ENCODE measurements at places on chromosomes 12 and 14.

GRCh38 chr14:70934084-70934483 lies 26.8 kb downstream of the PCNX1 start:
- DNase-seq = no peak

GRCh38 chr12:25236190-25236589 lies 14.5 kb downstream of the KRAS start:
- no peak for DNase-seq

DNA sequence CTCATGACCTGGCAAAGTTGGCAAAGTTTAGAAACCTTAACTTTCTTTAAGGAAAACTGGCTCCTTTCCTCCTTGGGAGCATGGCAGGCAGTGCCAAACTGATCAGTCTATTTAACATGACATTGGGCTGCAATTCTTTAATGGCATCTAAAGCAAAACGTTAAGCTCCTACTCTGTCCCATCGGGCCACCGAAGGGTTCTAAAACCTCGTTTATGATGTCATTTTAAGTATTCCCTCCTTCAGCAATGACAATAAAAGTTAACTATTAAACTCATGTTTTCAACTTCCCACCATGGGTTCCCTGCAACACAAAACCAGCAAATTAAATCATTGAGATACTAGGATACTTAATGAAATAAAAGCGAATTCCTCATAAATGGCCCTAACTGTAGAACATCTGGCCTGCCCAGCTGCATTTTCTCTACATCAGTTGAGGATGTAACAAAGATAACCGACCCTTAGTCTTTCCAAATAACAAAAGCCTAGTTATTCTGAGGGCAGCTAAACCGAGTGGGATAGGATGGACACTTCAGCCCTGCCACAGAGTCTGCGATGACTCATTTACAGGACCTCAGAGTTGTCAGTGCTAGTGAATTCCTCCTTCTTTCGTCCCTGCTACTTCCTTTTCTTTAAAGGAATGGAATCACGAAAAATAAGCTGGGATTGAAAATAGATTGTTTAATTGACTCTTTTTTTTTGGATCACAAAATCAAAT lies 34.5 kb upstream of the RIC8B start:
- DNase-seq = no peak

DNA sequence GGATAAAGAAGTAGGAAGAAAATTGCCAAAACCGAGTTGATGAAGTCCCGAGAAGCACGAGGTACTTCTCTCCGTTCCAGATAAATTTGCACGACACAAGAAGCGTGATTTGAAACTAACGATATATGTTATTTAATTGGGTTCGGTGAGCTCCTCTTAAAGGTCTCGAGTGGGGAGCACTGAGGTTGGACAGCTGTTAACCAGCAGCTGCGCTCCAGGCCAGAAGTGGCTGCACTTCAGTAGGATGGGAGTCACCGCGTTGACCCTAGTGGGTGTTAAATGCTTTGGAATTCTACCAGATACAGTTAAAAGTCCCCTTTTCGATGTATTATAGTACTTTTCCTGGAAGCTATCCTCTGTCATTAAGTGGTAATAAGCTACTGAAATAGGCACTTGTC lies 953 bp upstream of the DCAF5 start:
- DNase-seq = no peak

GRCh38 chr12:4308334-4308950 lies 12.6 kb upstream of the TIGAR start:
- no peak for DNase-seq

DNA sequence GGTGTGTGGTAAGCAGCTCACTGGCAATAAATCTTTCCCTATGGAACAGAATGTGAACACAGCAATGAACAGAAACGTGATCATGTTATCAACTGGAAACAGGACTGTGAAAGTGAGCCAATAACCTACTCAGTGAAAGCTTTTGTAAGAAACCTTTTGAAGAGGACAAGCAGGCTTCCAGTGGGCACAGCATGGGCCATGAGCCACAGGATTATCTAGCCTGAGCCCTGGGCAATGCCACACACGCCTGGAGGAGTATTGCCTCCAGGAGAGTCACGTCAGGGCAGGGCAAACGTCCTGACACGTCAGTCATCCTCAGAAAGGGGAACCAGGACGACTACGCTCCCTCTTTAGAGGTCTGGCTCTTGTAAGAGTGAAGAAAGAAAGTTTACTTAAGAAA lies 32.3 kb downstream of the NRDE2 start:
- no peak for DNase-seq

GRCh38 chr12:46219132-46219876 lies 49.5 kb downstream of the SLC38A1 start:
- no peak for DNase-seq

GRCh38 chr14:28766469-28766955 lies at the start of gene FOXG1:
TSS of gene FOXG1 (plus strand) at chr14:28766787. CDS start at chr14:28767280, 493 bp downstream.
- no peak for DNase-seq

DNA sequence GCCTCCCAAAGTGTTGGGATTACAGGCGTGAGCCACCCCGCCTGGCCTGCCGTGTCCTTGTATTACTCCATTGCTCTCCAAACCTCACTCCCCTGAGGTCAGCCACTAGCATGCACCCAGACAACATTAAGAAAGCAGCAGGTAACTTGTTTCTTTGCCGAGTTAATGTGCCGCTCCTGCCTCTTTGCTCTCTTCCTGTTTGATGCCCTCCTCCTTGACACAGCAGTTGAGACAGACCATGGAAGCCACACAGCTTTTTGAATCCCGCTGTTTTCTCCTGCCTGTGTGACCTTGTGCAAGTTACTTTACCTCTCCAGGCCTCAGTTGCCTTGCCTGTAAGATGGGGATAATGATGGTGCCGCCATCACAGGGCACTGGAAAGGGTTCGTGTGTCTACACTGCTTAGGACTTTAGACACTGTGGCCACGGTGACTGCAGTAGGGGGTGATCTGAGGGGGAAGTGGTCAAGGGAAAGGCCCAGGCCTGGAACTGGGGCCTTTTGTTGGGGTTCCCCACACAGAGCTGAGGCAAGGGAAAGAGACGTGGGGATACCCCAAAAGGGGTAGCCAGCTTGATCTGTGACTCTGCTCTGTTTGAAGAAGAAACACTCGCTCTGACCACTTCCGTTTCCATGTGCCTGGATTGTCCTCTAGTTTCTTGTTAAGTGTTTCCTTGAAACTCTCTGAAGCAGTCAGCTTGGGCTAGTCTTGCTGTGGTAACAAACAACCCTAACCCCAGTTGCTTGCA lies 69.3 kb downstream of the RIN3 start:
- no peak for DNase-seq

GRCh38 chr12:2049604-2050540 lies 2.9 kb upstream of the CACNA1C start:
- DNase-seq = no peak

DNA sequence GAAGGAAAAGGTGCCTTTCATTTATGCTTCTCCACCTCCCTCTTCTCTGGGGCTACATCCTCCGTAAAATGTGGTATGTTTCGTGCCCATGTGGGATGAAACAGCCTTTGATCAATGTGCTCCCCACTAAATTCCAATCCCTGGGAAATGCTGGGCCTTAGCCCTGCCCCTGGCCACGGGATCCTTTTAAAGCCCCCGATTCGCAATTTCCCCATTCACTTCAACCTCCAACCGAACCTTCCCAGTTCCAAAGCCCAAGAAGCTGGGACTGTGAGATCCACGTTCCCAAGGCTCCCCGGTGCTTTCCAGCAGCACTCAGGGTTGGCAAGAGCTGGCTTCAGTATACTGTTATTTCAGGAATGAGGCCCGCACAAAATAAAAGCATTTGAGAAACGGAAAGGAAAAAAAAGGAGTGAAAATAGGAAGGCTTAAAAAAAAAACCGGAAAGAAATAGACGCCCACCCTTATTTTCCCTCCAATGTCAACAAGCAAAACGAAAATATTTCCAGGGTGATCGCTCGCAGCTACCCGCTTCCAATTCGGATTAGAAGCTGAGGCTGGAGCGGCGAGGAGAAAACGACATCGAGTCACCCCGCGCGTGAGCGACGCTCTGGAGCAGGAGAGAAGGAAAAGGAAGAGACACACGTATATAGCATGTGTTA lies 1.3 kb upstream of the FOXG1 start:
- DNase-seq = no peak

DNA sequence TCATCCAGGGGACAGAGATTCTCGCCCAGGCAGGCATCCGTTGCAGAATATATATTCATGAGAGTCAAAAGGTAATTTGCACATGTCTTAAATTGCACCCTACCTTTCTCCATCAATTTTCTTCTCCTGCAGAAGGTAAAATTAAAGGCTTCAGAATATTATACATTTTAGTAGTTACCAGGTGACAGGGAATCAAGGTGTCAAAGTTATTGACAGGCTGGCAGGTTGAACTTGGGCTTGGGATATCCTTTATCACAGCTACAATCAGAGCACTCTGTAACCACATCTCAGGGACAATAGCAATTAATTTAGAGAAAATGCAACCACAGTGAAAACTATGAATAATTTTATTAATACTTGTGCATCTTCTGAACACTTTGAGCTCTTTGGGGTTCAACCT lies 66.9 kb upstream of the GSC start:
- DNase-seq = no peak

GRCh38 chr14:79661752-79662151 lies 549.6 kb downstream of the DIO2 start:
- no peak for DNase-seq

DNA sequence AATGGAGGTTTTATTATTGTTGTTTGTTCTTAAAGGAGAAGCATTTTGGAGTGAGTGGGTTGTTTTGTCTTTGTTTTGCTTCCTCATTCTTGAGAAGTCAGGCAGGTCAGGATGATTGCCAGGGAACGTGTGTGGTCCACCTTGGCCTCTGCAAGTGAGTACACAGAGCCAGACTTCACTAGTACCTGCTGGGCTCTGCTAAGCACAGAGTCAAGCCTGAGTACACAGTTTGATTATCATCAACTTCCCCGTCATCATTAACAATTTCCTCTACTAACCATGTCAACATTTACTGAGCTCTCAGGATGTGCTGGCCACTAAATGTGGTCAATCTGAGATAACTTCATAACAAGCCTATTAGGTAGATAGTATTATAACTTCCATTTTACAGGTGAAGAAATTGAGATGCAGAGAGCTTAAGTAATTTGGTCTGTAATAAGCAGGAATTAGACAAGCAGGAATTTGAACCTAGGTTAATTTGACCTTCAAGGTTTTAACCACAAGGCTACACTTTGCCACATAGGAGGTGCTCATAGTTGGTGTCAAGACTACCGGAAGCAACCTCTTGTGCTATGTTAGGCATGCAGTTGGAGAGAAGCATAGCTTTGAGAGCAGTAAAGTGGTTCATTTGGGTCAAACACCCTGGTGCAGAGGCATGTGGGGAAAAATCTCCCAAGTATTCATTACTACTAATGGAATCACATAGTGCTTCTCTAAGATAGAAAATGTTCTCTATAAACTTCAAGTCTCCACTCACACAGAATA lies 178.3 kb downstream of the NUAK1 start:
- DNase-seq = no peak

DNA sequence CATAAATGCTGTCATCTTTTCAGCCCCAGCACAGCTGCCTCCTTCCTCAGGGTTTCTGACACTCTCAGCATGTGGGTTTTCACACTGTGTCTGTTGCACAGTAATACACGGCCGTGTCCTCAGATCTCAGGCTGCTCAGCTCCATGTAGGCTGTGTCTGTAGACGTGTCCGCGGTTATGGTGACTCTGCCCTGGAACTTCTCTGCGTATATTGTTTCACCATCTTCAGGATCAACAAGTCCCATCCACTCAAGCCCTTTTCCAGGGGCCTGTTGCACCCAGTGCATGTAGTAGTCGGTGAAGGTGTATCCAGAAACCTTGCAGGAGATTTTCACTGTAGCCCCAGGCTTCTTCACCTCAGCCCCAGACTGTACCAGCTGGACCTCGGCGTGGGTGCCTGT lies 1210.6 kb downstream of the TMEM121 start:
- no peak for DNase-seq

DNA sequence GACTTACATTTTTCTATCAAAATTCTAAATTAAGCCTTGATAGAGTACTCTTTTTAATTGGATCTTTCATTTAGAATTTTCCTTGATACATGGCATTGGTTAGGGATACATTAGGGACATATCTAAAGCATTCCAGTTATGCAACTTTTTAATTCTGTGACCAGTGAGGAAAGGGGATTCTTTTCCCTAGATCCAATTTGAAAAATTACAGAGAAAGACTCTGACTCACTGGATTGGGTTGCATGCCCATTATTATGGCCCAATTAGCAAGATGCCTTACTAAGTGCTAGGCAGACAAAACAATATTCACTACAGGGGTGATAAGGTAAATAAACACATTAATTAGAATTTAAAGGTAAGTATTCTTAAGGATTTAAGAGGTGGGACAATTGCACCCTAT lies 5.2 kb upstream of the RAD52 start:
- no peak for DNase-seq

DNA sequence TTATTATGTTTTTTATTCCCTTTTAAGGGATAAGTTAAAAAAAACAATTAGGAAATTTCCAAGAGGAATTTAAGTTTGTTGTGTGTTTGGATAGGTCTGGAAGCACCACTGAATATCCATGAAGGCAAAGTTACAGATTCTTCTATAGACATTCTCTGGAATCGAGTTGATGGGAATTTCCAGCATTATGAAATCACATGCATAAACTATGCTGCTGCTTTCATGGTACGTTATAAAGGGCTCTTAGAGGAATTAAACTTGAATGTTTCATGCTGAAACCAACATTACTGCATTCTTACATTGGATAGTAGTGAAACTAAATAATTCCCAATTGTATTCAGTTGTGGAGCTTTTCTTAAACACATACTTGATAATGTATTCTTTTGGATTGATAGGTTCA lies 21.5 kb upstream of the PTPRQ start:
- DNase-seq = no peak

DNA sequence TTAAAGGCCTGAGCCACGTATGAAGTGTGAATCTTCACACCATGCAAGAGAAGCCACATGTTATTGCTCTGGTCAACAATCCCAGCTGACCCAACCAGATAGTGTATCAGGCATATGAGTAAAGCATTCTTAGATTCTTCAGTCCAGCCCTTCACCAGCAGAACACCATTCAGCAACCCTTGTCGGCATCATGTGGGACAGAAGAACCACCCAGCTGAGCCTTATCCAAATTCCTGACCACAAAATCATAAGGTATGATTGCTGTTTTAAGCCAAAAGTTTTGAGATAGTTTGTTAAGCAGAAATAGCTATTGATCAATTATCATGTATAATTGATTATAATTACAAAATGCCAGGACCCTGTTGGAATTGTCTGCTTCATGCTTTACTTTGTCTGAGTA lies 664.9 kb downstream of the VRK1 start:
- no peak for DNase-seq

DNA sequence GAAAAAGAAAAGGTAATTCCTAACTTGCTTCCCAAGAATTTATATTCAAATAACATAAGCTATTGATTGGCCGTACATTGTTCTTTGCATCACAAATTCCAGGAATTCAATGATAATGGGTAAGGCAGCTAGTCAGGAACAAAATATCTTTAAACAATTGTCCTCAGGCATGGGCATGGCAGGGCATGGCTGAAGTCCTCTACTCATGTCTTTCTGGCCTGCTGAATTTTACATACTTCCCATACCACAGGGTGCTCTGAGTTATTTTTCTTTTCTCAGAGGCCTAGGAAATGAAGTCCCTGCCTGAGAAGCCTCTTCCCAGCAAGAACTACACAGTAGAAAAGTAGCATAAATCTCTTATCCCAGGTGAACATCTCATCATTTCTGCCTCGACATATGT lies 15.1 kb upstream of the DRAM1 start:
- DNase-seq = no peak

GRCh38 chr12:117047810-117048584 lies 51.2 kb downstream of the TESC start:
- no peak for DNase-seq

GRCh38 chr12:76519538-76519937 lies 40.0 kb downstream of the OSBPL8 start:
- no peak for DNase-seq

GRCh38 chr14:101563654-101564443 lies 2.6 kb downstream of the DIO3 start:
- DNase-seq = no peak

Data from hematopoietic multipotent progenitor cell treated with erythropoietin and hydrocortisone succinate and interleukin-3 and kit ligand, for 17 days (in vitro differentiated cells).